ENCODE measurements at places on chromosomes 6 and 20. TPM values are rescaled to one million over a fixed set of nuclear protein-coding genes. Genes with fewer than 3 reads are reported as not detected.

Gene ITPR3
- 25.9 TPM for total RNA-seq

Gene ZC2HC1B
- not detected for total RNA-seq

Gene APOM
- total RNA-seq, result not detected

- DNase-seq, result no peak
- H3K27ac ChIP-seq, result no peak overlapping the region
- no peaks in the 10 kb centered on the region for H3K4me1 ChIP-seq
- H3K36me3 ChIP-seq, result no peaks in the 10 kb centered on the region
- no peak overlapping the region for H3K4me3 ChIP-seq
These were observed 105.7 kb upstream of the LAMP5 start for GRCh38 chr20:9408422-9409300.

DNA sequence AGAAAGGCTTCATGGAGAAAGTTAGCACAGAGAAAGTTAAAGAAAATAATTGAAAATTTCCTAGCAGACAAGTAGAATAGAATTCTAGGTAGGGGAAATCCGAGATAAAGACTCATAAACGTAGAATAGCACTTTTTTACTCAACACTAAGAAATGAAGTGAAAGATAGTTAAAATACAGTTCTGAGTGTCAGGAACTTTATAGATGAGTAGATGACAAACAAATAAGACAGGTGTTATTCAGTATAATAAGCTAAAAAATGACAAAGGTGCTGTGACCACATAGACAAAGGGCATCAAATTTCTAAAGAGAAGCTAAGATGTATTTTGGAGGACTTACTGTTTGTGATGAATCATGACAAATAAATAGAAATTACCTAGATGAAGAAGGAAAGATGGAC is 12.9 kb downstream of the FKBP1C start:
- H3K27ac ChIP-seq, result no peak overlapping the region
- no peak for DNase-seq
- H3K27me3 ChIP-seq, result no peaks in the 10 kb centered on the region
- H3K36me3 ChIP-seq, result no peaks in the 10 kb centered on the region
- no peaks in the 10 kb centered on the region for H3K4me1 ChIP-seq

GRCh38 chr6:121932076-121932991 is 467.1 kb upstream of the HSF2 start:
- DNase-seq, result no peak
- no peak overlapping the region for H3K27ac ChIP-seq
- no peak overlapping the region for H3K4me3 ChIP-seq
- no peaks in the 10 kb centered on the region for H3K36me3 ChIP-seq

GRCh38 chr20:32113591-32114260 is 4.2 kb downstream of the TM9SF4 start:
- no peak overlapping the region for H3K4me3 ChIP-seq
- H3K27me3 ChIP-seq, result no peaks in the 10 kb centered on the region
- no peak for DNase-seq
- H3K36me3 ChIP-seq, result no peaks in the 10 kb centered on the region
- peaks cover 48% of the 10 kb centered on the region for H3K4me1 ChIP-seq

GRCh38 chr6:117266257-117267053 is 1.1 kb downstream of the VGLL2 start:
- no peak overlapping the region for H3K4me3 ChIP-seq
- DNase-seq, result no peak
- peaks cover 48% of the 10 kb centered on the region for H3K27me3 ChIP-seq
- H3K27ac ChIP-seq, result no peak overlapping the region
- H3K4me1 ChIP-seq, result peaks cover 35% of the 10 kb centered on the region

DNA sequence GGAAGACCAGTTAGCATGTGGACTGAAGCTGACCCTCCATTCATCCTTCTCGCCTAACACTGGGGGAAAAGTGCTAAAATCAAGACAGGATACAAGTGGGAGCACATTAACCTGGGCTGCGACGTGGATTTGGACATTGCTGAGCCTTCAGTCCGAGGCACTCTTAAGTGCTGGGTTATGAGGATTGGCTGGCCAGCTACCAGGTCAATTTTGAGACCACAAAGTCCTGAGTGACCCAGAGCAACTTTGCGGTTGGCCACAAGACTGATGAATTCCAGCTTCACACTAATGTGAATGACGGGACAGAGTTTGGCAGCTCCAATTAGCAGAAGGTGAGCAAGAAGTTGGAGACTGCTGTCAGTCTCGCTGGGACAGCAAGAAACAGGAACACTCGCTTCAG is 20.7 kb downstream of the FUCA2 start:
- H3K36me3 ChIP-seq, result no peaks in the 10 kb centered on the region
- H3K4me3 ChIP-seq, result no peak overlapping the region
- H3K27me3 ChIP-seq, result no peaks in the 10 kb centered on the region
- DNase-seq, result no peak

GRCh38 chr6:89553431-89553830 is 85.1 kb downstream of the LYRM2 start:
- no peak overlapping the region for H3K27ac ChIP-seq
- H3K4me1 ChIP-seq, result no peaks in the 10 kb centered on the region
- no peak overlapping the region for H3K4me3 ChIP-seq
- no peaks in the 10 kb centered on the region for H3K36me3 ChIP-seq
- no peaks in the 10 kb centered on the region for H3K27me3 ChIP-seq

DNA sequence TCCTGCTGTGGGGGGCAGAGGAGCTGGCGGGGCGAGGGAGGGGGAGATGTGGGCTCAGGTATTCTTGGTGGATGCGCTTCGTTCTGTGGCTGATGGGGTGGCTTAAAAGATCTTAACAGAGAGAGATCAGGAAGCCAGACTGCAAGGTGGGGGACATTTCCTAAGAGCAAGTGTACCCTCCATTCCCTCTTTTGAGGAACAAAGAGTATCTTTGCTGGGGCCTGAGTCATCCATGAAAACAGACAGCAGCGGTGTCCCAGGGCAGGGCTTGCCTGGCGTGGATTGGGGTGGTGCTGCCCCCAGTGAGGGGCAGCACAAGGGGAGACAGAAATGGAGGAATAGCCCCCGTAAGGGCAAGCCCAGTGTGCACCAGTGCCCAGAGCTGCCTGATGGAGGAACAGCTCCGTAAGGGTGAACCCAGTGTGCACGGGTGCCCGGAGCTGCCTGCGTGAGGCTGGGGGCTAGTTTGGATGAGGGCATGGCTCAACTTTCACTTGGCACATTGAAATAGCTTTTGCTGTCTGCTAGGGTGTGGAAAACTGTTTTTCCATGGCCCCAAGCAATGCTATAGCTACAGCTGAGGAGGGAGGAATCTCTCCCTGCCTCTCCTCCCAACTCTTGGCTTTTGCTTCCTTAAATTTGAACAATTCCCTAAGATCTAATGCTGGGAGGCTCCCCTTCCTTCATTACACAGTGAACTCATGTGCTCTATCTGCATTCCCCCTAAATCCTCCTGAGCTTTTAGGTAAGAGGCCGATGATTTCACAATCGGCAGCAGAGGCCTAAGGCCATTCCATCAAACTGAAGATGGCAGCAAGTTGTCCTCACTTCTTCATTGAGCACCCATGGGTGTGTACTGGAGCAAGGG is 12.9 kb downstream of the MAPK13 start:
- H3K27ac ChIP-seq, result no peak overlapping the region
- H3K36me3 ChIP-seq, result no peaks in the 10 kb centered on the region
- no peak overlapping the region for H3K4me3 ChIP-seq
- peaks cover 6% of the 10 kb centered on the region for H3K4me1 ChIP-seq

DNA sequence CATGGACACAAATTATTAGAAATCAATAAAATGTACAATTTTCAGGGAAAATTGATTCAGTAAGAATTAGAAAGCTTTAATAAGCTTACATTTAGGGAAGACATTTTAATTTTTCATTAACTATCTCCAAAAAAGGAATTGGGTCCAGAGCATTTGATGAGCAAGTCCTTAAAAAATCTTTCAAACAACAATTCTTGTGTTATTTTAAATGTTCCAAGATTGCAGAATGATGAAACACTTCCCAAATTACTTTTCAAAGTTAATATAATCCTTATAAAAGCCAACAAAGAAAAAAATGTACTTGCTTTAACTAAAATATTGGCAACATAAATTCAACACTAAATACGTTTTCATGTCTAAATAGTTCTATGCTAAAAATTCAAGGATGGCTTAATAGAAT is 102.0 kb downstream of the ADAT2 start:
- H3K4me1 ChIP-seq, result no peaks in the 10 kb centered on the region
- H3K36me3 ChIP-seq, result no peaks in the 10 kb centered on the region
- no peak overlapping the region for H3K4me3 ChIP-seq
- DNase-seq, result no peak
